ENCODE measurements at places on chromosomes 2 and 18.

- DNase-seq = peak; percentile 54
These were observed 706 bp downstream of the UBXN2A start for GRCh38 chr2:23940718-23941620.

DNA sequence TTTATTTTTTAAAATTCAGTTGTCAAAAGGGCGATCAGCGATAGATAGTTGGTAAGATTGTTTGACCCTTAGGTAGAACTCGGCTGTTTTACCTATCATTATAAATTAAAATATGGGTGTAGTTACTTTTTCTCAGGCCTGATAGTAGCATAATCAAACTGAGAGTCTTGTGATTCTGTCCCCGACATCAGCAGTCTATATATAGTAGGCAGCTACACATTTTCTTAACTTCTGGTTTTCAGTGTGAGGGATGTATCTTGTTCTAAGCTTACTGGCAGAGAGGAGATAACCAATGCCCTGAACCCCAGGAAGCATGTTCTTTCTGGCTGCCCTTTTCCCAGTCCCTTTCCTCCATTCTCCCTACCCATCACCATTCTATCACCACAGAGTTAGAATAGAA is 56.6 kb downstream of the XRCC5 start:
- no peak for DNase-seq

DNA sequence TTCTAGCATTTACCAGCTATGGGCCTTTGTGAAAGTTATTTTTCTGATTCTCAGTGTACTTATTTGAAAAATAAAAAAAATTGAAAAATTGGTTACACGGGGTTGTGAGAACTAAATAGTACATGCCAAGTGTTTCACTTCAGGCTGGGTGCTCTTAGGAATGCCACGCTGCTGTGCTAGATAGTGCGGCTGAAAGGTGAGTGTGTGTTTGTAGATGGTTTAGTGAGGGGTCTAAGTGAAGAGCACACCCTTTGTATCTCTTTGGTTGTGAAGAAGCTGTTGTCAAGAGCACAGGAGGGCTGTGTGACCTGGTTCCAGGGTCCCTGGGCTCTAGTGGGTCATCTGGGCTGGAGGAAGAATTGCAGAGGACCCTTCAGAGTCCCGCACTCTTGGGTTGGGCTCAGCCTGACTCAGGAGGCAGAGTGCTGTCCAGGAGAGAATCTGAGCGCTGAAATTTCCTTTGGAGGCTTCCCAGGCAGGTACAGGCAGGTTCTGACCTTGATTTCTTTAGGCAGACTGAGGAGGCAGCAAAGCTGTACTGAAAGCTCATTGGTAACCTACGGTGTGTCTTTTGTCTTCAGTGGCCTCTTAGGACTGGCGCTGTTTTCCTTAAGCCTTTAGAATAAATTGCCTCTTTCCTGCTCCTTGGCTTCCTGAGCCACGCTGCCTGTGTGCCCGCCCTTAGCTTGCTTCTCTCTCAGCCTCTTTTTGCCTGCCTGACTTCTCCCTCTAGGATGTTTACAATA is 44.4 kb downstream of the MAP4K4 start:
- peak; percentile 94 for DNase-seq

DNA sequence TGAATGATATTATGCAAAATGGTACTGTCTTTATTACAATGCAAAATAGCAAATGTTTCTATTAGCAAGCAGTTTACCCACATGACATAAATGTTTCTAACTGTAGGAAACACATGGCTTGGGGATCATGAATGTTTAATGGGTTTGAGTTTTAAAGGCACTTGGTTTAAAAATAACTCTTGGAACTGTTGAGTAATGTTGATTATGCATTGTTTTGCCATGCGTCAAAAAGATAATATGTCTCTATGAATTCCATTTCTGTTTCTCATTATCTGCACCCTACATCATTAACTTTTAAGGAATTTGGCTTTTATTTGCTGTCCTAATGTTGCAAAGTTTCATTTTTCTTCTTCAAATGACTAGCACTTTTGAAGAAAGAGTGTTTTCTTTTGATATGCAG is 1355.5 kb downstream of the SUCLG1 start:
- peak; percentile 73 for DNase-seq

GRCh38 chr2:190407246-190407661 is 901 bp upstream of the MFSD6 start:
- DNase-seq = no peak

GRCh38 chr2:133884739-133885381 is 316.6 kb upstream of the NCKAP5 start:
- peak; percentile 27 for DNase-seq

GRCh38 chr18:60675801-60676200 is 303.2 kb upstream of the MC4R start:
- peak; percentile 71 for DNase-seq

GRCh38 chr2:189407281-189408209 is 33.7 kb upstream of the WDR75 start:
- peak; percentile 51 for DNase-seq

GRCh38 chr2:149143734-149144133 is 105.2 kb downstream of the LYPD6B start:
- no peak for DNase-seq

- no peak for DNase-seq
These were observed 294.6 kb upstream of the CYP26B1 start for GRCh38 chr2:72442270-72442669.

- DNase-seq = peak; percentile 61
These were observed 98.9 kb upstream of the SEC11C start for GRCh38 chr18:59040770-59041148.

- no peak for DNase-seq
These were observed 3.8 kb upstream of the RPE start for GRCh38 chr2:209998596-209998995.

DNA sequence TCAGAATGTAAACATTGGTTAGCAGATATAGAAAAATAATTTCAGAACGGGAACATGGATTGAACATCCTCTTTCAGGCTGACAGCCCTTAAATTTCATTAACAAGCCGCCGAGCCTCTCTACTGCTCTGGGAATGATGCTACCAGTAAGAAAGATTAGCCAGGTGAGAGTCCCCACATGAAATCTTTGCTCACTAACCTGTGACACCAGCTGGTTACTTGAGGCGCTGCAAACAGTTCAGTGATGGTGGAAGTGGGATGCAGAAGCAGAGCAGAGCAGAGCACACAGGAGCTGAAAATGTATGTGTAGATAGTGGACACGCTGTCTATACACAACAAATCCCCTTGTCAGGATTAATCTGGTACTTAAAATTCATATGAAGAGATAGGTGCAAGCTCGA is 721.1 kb downstream of the DPP10 start:
- DNase-seq = no peak

- DNase-seq = no peak
These were observed 67.1 kb downstream of the HAUS1 start for GRCh38 chr18:46171331-46171730.

DNA sequence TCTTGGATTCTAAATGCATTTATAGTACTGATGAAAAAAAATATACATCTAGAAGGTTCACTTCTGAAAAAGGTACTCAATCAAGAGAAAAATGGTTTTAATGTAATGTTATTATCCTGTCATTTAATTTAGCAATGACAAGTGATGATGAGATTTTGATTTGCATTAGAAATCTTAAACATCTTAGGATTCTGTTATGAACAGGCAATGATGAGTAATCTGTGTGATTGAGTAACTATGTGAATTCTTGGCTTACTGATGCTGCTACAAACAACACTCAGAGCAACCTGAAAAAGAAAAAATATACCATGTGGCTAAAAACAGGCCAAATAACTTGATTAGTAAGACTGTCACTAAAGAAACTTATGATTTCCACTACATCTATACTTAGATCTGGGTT is 30.1 kb downstream of the RBKS start:
- DNase-seq = peak; percentile 89

GRCh38 chr2:74361327-74361726 is 18.1 kb upstream of the SLC4A5 start:
- no peak for DNase-seq

- DNase-seq = peak; percentile 66
These were observed 156.3 kb downstream of the CABLES1 start for GRCh38 chr18:23291456-23292205.

- DNase-seq = no peak
These were observed 154.9 kb downstream of the NDUFA10 start for GRCh38 chr2:239870276-239870675.

DNA sequence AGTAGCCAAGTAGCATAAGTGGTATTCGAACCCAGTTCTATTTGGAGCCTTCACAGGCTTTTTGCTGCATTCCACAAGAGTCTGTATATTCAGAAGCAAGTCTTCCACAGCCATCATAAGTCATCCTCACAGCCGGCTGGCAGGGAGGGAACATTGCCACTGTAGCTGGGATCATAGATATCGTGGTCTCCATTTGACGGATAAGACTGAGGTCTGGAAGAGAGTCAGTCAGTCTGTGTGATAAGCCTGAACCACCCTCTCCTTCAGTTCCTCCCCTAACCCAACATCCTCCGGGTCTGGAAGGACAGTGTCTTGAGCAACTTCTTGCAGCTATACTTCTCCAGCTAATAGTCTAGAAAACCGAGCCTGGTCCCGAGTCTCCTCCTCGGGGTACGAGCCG is 17.0 kb upstream of the C1QL2 start:
- no peak for DNase-seq

- DNase-seq = no peak
These were observed 45.6 kb downstream of the RAB3GAP1 start for GRCh38 chr2:135097532-135098231.

- DNase-seq = peak; percentile 54
These were observed 767 bp upstream of the NPPC start for GRCh38 chr2:231926761-231927565.

- peak; percentile 38 for DNase-seq
These were observed 412.8 kb downstream of the CMPK2 start for GRCh38 chr2:6452702-6453481.

- DNase-seq = peak; percentile 57
These were observed 119.6 kb downstream of the QPCT start for GRCh38 chr2:37464067-37464466.

- no peak for DNase-seq
These were observed 8.3 kb downstream of the CAPG start for GRCh38 chr2:85401844-85402243.

- DNase-seq = peak; percentile 70
These were observed 45.4 kb downstream of the EXOC6B start for GRCh38 chr2:72780477-72780876.

DNA sequence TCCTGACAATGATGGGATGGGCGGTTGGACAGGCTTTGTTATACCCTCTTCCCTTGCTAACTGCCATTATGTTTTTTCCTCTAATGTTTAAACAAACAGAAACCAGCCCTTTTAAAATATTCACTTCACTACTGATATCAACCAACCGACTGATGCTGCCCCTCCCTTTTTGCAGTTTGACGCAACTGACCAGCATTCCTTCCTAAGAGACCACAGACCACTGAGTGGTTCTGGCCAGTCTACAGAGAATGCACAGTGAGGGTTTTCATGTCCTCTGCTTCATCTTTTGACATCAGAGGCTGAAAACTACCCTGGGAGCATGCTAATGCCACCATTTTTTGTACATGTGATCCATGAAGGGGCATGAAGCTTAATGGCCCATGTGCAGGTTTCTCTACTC is 85.3 kb downstream of the CYP26B1 start:
- no peak for DNase-seq

DNA sequence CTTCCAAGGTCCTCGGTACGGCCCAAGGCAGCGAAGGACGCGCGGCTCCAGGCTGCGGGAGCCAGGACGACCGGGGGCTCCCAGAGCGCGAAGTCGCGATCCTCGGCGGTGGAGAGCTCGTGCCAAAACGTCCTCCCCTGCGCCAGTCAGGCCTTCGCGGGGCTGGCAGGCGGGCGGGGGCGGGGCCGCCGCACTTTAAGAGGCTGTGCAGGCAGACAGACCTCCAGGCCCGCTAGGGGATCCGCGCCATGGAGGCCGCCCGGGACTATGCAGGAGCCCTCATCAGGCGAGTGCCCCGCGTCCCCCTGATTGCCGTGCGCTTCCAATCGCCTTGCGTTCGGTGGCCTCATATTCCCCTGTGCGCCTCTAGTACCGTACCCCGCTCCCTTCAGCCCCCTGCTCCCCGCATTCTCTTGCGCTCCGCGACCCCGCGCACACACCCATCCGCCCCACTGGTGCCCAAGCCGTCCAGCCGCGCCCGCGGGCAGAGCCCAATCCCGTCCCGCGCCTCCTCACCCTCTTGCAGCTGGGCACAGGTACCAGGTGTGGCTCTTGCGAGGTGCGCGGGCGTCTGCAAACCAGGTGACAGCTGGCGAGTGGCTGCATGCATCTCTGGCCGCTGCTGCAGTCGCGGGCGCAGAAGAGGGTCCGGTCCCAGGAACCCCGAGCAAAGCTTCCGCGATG is at the start of gene CIDEA:
TSS of gene CIDEA (plus strand) at position 226 of the 684 bp plus-strand sequence. CDS start at position 249, 23 bp downstream.
- peak; percentile 34 for DNase-seq

DNA sequence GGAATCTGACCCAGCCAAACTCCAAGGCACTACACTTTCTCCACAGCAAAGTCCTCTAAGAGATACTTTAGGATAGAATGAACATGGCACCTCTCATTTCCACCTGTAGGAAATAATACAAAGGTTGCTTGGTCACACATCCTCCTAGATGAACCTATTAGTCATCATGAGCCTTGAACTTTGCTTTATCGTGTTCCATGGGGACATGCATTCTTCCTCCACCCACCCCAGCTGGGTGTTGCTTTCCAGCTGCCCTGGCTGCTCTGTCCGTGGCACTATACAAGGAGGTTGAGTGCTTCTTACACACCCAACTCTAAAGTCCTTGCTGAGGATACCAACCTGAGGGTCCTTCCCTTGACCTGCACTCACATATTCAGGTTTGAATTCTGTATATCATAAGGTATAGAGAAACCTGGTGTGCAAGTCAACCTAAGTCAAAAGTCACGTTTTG is 52.7 kb downstream of the SPRED2 start:
- no peak for DNase-seq

GRCh38 chr18:3450012-3450798 is at the start of gene TGIF1:
Gene TGIF1, plus strand, starts transcription at chr18:3450172. Its CDS starts 318 bp downstream, at chr18:3450490.
- DNase-seq = peak; percentile 82

DNA sequence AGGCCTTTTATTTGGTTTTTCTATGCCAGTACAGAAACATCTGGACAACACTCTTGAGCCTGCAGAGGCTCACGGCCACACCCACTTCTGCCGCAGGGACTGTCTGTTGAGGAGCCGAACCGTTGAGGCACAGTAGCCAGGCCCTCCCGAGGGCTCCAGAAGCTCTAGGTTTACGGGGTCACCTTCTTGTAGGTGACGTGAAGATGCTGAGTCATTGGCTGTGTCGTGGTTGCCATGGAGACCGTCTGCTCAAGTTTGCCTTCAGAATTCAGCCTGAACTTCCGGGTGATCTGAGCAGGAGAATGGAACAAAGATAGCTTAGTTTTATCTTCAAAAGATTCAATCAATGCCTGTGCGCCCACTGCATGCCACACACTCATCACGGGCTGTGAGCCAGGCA is 25.9 kb downstream of the BOK start:
- DNase-seq = peak; percentile 39

GRCh38 chr2:236975766-236976165 is 109.9 kb upstream of the COPS8 start:
- no peak for DNase-seq

DNA sequence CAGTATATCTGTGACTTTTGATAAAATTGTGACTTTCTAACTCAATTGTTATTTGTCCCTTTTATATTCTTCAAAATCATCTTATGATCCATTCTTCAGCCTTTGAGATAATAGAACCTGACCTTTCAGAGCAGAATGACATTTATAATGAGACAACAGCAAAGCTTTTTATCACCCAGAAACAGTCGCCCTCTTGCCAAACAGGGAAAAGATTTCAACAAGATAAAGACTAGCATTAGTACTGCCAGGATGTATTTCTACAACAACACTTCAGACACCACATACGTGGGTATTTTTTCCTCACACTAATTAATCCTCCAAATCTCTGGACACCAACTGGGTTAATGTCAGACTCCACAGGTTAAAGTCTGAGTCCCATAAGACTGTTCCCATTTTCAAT is 249.0 kb downstream of the ZNF804A start:
- DNase-seq = no peak

All from epithelial cell of esophagus (primary cell).